ENCODE measurements at places on chromosomes 12 and 14. TPM values are rescaled to one million over a fixed set of nuclear protein-coding genes. Genes with fewer than 3 reads are reported as not detected.

Gene ENO2
- total RNA-seq = 57.9 TPM

Gene DCN
- 869 TPM for total RNA-seq

Gene CEP290
- total RNA-seq = 21.4 TPM

Gene ZNF605
- total RNA-seq = 23.2 TPM

Gene SERPINA12
- not detected for total RNA-seq

Gene KLHL28
- total RNA-seq = 9.6 TPM

DNA sequence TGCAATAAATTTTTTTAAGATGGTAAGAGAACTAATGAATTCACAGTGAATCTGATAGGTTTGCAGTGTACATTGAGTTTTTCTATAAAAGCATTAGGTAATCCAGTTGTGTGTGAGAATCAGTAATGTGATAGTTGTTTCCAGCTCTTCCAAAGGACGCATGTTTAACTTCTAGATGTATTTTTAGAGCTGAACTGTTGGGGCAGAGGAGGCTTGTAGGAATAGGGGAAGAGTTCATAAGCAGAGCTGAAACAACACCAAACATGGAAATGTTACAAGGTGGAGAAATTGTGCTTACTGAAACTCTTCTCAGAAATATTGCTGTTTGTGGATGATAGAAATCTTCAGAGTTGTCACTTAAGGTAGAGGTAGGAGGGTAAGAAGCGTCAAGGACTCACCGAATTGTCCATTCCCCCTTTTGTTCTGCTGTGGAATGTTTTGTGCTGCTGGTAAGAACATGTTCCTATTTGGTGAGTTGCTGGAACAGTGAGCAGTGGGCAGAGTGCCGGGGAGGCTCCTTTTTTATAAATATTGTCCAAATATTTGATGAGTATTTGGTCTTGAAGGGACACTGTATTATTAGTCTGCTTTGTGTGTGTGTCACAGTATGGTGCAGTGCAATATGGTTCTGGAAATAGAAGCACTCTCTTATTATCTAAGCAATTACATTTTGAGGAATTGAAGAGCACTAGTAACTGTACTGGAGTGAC is 76.7 kb downstream of the ANO6 start:
- H3K27ac ChIP-seq = peak overlapping the region; percentile 78
- peak overlapping the region; percentile 59 for H3K4me3 ChIP-seq
- no peaks in the 10 kb centered on the region for H3K27me3 ChIP-seq
- no peak for DNase-seq

DNA sequence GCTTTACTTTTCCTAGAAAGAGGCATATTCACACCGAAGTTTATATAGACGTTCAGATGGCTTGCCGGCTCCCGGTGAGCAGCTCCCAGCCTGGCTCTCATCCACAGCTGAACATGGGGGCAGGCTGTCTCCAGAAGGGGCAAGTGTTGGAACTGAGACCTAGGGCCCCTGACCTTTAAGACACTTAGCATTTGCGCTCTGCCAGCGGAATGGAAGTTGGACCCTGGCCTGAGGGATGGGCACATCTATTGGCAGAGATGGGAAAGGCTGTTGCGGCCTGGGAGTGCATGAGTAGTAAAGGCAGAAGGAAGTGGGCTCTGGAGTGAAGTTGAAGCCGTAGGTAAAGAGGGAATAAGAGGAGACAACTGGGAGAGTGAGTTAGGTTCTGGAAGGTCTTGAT is 54.2 kb upstream of the TSPAN9 start:
- no peaks in the 10 kb centered on the region for H3K4me1 ChIP-seq
- no peak overlapping the region for H3K27ac ChIP-seq
- no peaks in the 10 kb centered on the region for H3K27me3 ChIP-seq
- H3K36me3 ChIP-seq = peaks cover 11% of the 10 kb centered on the region
- H3K4me3 ChIP-seq = no peak overlapping the region
- DNase-seq = no peak

DNA sequence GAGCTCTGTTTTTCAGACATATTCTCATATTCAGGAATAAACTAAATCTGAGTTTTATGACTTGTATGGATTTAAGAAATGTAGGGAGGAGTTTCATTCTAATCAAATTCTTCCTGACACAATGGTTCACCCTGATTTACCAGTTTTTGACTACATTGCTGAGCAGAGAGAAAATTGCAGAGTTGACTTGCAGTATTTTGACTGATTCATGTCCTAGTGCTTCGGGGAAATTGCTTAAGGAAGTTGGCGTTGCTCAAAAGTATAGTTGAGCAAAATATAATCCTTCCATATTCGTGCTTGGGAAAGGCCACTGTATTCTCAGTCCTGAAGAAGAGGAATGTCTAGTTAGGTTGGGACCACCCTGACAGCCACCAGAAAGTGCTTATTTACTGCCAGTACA is 1.3 kb upstream of the TWF1 start:
- H3K27ac ChIP-seq = peak overlapping the region; percentile 98
- no peak overlapping the region for H3K4me3 ChIP-seq
- H3K36me3 ChIP-seq = no peaks in the 10 kb centered on the region

- no peak overlapping the region for H3K4me3 ChIP-seq
- DNase-seq = no peak
- no peaks in the 10 kb centered on the region for H3K4me1 ChIP-seq
- H3K27me3 ChIP-seq = no peaks in the 10 kb centered on the region
- H3K36me3 ChIP-seq = no peaks in the 10 kb centered on the region
- H3K27ac ChIP-seq = no peak overlapping the region
These were observed 265.5 kb downstream of the ATP23 start for GRCh38 chr12:58206876-58207275.

DNA sequence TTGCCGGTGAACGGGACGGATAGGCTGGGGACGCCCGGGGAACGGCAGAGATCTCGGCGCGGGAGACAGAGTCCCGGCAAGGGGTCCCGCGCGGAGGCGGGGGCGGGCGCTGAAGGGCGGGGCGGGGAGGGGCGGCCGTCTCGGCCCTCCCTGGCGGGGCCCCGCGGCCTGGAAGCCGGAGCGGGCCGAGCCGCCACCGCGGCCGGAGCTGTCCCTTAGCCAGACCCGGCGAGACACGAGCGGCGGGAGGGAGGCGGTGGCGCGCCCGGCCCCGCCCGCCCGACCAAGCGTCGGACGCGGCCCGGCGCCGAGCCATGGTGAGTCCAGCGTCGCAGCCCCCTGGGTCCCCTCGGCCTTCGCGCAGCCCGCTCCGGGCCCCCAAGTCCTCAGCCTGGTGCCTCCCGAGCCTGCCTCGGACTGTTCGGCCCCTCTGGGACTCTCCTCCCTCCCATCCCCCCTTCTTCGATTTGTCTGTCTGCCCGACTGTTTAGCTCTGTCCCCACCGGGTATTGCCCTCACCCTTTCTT is at the start of gene ARHGEF40:
Gene ARHGEF40, plus strand, starts transcription at position 222 of the 527 bp plus-strand sequence. Its CDS starts 93 bp downstream, at position 315.
- peaks cover 12% of the 10 kb centered on the region for H3K36me3 ChIP-seq
- peak within 1 kb of the TSS; percentile 90 for H3K27ac ChIP-seq
- H3K27me3 ChIP-seq = no peaks in the 10 kb centered on the region
- DNase-seq = no peak

DNA sequence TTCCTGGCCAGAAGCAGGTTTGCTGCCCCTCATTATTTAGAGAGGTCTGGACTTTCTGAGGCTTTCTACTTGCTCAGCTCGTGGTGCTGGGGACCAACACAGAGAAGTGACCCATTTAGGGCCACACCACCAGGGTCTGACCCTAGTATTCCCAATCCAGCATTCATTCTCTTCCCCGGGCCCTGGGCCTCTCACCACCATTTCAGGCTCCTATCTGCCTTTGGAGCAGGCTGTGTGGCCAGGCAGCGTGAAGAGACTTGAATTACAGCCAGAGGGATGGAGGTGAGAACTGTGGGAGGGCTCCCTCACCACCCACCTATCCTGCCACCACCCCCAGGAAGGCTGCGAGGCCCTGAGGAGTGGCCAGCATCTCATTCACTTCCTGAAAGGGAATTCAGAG is 24.6 kb downstream of the FAM222A start:
- no peak for DNase-seq
- no peaks in the 10 kb centered on the region for H3K36me3 ChIP-seq
- no peak overlapping the region for H3K27ac ChIP-seq
- no peaks in the 10 kb centered on the region for H3K4me1 ChIP-seq
- H3K4me3 ChIP-seq = no peak overlapping the region

GRCh38 chr12:58570411-58570810 is 349.9 kb downstream of the LRIG3 start:
- no peaks in the 10 kb centered on the region for H3K27me3 ChIP-seq
- no peaks in the 10 kb centered on the region for H3K36me3 ChIP-seq
- no peak overlapping the region for H3K4me3 ChIP-seq
- no peaks in the 10 kb centered on the region for H3K4me1 ChIP-seq
- H3K27ac ChIP-seq = no peak overlapping the region

DNA sequence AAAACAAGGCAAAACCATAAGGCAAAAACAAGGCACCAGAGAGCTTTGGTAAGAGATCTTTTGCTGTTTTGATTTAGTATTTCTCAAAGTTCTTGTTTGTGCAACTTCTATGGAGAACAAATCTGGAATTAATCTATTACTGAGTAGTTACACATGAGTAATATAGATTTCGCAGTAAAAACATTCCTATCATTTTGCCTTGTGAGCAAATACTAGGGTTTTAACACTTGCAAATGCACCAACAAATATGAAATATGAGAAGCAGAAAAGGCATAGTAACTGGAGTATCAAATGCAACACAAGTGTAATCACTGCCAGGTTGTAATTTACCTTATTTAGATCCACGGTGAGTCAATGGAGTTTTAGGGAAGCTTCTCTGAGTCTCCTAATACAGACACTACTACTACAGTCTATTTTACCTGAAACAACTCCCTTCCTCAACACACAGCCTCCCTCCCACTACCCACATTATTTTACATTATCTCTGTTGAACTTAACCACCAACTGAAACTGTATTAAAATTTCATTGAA is 324.1 kb downstream of the FLRT2 start:
- no peaks in the 10 kb centered on the region for H3K27me3 ChIP-seq
- DNase-seq = no peak
- H3K4me3 ChIP-seq = no peak overlapping the region

GRCh38 chr12:73656375-73656774 is 881.3 kb upstream of the ATXN7L3B start:
- no peak for DNase-seq
- H3K27me3 ChIP-seq = no peaks in the 10 kb centered on the region
- H3K4me1 ChIP-seq = no peaks in the 10 kb centered on the region
- no peaks in the 10 kb centered on the region for H3K36me3 ChIP-seq
- H3K4me3 ChIP-seq = no peak overlapping the region

DNA sequence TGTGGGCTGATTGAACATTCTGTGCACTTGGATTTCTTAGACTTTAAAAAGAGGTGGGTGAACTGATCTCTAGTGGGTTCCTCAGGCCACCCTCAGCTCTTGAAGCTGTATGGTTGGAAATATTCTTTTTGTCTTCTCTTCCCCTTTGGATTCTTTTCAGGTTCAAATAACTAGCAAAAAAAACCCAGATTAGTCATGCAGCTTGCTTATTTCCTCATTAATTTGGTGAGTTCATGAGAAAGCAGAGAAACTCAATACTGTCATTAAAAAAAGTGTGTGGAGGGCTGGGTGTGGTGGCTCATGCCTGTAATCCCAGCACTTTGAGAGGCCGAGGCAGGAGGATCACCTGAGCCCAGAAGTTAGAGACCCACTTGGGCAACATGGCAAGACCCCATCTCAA is 183.4 kb downstream of the ESR2 start:
- H3K27ac ChIP-seq = no peak overlapping the region
- no peaks in the 10 kb centered on the region for H3K36me3 ChIP-seq
- DNase-seq = no peak
- H3K4me1 ChIP-seq = peaks cover 43% of the 10 kb centered on the region

- no peak for DNase-seq
- H3K27me3 ChIP-seq = no peaks in the 10 kb centered on the region
- no peaks in the 10 kb centered on the region for H3K4me1 ChIP-seq
- no peak overlapping the region for H3K4me3 ChIP-seq
These were observed 250.4 kb upstream of the ALG10 start for GRCh38 chr12:33771889-33772288.

DNA sequence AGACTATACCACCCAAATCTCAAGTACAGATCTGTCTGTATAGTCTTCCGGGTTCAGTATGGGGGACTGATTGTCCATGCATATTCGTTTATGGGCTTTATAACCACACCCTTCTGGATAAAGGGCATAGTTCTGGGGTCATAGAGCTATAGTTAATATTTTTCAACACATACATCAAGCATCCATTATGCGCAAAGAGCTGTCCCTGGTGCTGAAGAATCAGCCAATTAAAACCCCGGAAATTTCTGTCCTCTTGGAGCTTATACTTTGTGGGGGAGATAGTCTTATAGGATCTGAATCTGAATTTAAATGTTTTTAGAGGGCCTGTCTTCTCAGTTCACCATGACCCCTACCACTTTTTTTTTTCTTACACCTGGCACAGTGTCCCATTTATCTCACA is 256.7 kb downstream of the SUDS3 start:
- H3K4me3 ChIP-seq = no peak overlapping the region
- no peak for DNase-seq
- no peaks in the 10 kb centered on the region for H3K27me3 ChIP-seq
- no peaks in the 10 kb centered on the region for H3K4me1 ChIP-seq

- H3K27ac ChIP-seq = no peak overlapping the region
- H3K4me3 ChIP-seq = no peak overlapping the region
- no peaks in the 10 kb centered on the region for H3K4me1 ChIP-seq
- no peak for DNase-seq
- H3K27me3 ChIP-seq = no peaks in the 10 kb centered on the region
- H3K36me3 ChIP-seq = no peaks in the 10 kb centered on the region
These were observed 476.9 kb downstream of the SLC6A15 start for GRCh38 chr12:84435682-84436081.

DNA sequence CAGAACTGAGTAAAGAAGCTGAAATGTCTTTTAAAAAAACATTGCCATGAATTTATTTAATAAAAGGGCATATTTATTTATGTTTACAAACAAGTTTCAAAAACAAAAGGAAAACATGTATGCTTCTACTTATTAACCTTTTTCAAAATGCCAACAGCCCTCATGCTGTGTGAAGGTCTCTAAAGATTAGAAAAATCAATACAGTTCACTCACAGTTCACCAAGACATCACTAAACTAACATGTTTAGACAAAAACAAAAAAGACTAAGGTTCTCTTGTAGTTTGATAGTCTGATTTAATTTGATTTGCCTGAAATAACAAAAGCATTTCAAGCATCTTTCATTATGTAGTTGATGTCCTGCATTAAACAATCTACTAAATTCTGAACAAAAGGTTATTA is 63.9 kb upstream of the POC1B start:
- no peaks in the 10 kb centered on the region for H3K27me3 ChIP-seq
- H3K27ac ChIP-seq = no peak overlapping the region
- no peak overlapping the region for H3K4me3 ChIP-seq
- H3K36me3 ChIP-seq = no peaks in the 10 kb centered on the region
